ENCODE measurements at places on chromosomes 2 and 18.

DNA sequence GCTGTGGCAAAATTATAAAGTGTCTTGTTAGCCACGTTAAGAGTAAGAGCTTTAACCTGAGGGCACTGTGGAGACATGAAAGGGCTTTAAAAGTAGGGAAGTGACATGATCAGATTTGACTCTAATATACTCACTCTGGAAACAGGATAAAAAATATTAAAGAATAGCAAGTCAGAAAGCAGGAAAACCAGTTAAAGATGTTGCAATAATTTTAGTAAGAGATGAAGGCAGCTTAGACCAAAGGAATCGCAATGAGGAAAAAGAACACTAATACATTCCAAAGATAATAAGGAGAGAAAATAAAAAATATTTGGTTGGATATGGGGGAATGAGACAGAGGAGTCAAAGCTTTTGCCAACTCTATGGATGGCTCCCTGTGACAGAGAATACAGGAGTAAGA is 183.8 kb downstream of the DYM start:
- no peak for DNase-seq

DNA sequence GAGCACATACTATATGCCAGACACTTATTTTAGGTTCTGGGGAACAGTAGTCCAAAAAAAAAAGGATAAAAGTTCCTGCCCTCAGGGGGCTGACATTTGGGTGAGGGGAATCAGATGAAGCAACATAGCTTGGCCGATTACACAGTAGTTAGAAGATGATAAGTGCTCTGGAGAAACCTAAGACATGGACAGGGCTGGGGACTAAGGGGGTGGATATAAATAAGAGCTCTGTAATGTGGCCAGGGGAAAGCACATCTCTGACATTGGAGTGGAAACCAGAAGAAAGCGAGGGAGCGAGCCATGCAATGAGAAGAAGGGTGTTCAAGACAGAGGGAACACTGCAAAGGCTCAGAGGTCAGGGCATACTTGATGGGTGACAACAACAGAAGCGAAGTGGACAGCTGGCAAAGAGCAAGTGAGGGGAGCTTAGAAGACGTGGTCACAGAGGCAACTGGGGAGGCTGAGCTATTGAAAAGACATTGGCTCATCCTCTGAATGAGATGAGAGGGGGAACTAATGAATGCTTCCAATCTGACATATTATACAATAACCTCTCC is 11.4 kb downstream of the TMEM182 start:
- DNase-seq: no peak

- no peak for DNase-seq
Observed at GRCh38 chr2:232744963-232745362, 31.4 kb downstream of the KCNJ13 start.

DNA sequence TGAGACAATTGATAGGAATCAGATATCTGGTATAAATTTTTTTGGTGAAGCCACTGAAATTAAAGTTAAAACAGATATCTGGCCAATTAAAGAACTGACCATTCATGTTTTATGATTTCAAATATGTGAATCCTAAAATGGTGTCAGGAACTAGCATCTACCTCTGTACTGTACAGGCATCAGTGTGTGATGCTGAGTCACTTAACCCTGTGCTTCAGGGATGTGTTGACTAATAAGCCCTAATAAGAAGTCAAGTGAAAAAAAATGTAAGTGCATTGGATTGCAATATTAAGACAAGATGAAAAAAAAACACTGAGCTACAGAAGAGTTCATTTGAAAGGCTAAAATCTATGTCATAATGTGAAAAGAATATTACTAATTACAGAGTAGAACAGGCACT is 9.1 kb upstream of the UNC80 start:
- no peak for DNase-seq

- no peak for DNase-seq
Observed at GRCh38 chr2:58951722-58952121, 710.6 kb upstream of the FANCL start.

DNA sequence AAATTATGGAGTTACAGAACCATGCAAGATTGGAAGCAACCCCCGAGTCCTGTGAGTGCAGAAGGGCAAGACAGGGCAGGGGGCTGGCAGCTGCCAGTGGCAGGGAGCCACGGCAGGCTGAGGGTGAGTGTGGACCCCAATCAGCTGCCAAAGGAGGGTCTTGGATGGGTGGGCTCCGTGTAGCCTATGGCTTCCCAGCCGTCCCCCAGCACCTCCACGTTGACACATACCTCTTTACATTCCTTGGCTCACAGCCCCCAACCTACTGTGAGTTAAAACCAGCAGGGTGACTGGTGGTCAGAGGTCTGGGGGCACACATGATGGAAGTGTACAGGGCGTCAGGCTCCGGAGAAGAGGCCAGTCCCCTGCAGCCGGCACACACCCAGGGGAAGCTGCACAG is 60.9 kb upstream of the SALL3 start:
- no peak for DNase-seq

- DNase-seq: no peak
Observed at GRCh38 chr18:2180586-2180985, 390.7 kb downstream of the METTL4 start.

DNA sequence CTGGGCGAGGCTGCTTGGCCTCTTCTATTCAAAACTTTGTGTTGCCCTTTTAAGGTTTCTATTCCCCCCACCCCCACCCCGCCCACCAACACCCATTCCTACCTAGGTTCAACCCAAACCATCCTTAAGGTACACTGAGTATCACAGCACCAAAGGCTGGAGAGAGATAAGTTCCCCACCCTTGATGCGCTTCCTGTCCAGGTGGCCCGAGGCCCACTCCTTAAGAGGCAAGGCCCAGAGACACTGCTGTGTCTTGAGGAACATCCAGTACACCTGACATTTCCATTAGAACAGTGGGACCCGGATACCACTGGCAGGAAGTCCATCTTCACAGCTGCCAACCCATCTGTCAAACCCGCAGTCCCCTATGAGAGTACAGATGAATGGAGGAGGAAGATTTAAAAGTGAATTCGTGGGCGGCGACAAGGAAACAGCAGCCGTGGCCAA is 277 bp upstream of the INPP1 start:
- DNase-seq: no peak

DNA sequence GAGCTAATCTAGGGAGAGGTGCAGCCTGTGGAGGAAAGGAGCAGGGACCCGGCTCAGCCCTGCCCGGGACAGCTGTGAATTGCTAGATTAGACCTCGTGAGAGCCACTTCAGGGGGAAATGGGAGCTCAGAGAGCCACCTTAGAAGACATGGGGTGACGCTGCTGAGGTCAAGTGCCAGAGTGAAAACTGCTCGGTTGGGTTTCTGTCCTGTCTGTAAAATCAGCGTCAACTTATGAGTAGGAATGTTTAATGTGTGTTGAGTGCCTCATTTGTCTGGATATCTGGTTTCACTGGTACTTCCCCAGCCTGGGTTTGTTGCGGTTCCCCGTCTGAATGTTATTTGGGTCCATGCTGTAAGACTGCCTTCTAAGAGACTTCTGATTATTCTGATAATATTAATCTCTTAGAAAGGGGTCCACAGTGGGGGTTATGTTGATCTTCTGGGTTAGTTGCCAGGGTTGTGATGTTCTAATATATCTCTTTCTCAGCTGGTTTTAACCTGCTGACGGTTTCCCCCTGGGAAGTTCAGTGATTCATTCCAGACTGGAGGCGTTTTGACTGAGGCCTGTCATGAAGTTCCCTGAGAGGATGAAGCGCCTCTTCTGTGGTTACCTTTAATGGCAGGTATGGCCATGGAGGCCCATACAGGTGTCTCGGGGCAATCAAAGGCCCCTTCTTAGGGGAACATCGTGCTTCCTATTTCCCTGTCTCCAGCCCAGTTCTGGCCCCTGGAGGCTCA is 175.9 kb downstream of the SH3RF3 start:
- DNase-seq: no peak

GRCh38 chr2:12821656-12822055 is 104.9 kb downstream of the TRIB2 start:
- no peak for DNase-seq

GRCh38 chr2:75241696-75242095 is 42.4 kb upstream of the TACR1 start:
- DNase-seq: no peak

DNA sequence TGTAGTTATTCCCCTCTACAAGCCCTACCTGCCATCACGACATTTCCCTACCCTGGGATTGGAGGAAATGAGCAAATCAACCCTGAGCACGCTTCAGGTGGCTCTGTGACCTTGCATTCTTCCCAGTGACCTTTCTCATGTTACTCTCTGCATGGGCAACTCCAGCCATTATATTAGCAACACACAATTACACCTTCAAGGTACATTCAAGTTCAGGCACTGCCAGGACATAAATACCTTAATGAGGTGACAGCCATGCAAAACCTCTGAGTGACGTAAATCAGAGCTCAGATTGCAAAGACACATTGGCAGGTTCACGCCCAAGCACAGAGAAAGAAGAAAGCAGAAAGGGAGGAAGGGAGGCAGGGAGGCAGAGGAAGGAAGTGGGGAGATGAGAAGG is 68.7 kb upstream of the ALK start:
- DNase-seq: no peak

GRCh38 chr2:4020649-4021048 is 317.3 kb downstream of the DCDC2C start:
- no peak for DNase-seq

- DNase-seq: no peak
Observed at GRCh38 chr2:219433666-219434467, 776 bp upstream of the SPEG start.

GRCh38 chr18:6881034-6881820 is 151.7 kb downstream of the ARHGAP28 start:
- no peak for DNase-seq

- DNase-seq: no peak
Observed at GRCh38 chr2:60053791-60054190, 499.7 kb downstream of the BCL11A start.

GRCh38 chr2:229660391-229660790 is 54.0 kb downstream of the DNER start:
- no peak for DNase-seq

GRCh38 chr2:2026252-2026831 is 282.0 kb upstream of the PXDN start:
- no peak for DNase-seq

- DNase-seq: no peak
Observed at GRCh38 chr2:235206980-235207579, 255.3 kb downstream of the SH3BP4 start.

GRCh38 chr2:114933671-114934241 is 491.3 kb downstream of the DPP10 start:
- no peak for DNase-seq

- no peak for DNase-seq
Observed at GRCh38 chr2:118274841-118275510, 186.7 kb downstream of the INSIG2 start.

GRCh38 chr2:113175042-113175628 is 1.4 kb downstream of the PSD4 start:
- no peak for DNase-seq

- DNase-seq: no peak
Observed at GRCh38 chr2:100390001-100390940, 27.2 kb downstream of the CHST10 start.

DNA sequence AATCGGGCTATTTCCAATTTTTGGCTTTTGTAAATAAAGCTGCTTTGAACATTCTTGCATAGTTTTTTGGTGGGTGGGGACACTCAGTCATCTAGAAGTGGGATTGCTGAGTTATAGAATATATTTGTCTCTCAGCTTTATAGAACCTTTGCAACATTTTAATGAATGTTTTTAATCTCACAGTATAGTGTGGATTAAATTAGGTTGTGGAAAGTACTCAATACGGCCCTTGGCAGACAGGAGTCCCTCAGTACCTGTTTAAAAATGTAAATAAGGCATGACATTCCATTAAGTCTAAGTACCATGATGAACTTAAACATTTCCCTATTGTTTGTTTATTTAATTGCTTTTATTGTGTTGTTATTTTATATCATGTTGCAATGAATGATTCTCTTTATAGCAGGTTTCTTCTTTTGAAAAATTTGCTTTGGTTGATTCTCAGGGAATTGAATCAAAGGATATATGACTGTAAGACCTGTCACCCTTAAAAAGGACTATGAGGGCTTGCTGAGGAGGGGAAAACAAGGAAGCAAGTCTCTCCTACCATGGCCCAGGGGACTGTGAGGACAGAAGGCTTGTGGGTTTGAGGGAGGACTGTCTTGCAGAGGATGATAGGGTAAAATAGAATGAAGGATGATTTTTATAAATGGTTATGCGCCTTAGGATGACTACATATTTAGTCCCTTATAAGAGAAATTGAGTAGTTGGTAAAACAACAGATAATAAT is 165.1 kb downstream of the RPIA start:
- no peak for DNase-seq

DNA sequence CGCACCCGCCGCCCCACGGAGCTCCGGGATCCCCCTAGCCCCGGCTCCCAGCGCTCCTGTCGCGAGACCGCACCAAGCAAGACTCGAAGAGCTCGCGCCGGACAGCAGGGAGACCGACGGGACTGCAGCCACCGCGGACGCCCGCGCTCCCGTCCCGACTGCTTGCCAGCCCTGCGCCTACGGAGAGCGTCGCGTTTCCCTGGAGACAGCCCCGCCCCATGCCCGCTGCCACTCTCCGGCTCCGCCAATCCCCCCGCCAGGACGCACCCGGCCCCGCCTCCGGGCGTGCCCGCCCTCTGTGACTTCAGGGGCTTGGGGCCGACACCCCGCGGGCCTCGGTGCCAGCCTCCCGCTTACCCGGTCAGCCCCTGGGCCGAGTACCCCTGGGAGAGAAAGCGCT is at the start of gene ANKMY1:
ANKMY1 (minus strand) TSS at position 181 of the 400 bp plus-strand sequence. CDS start 653 bp downstream, outside the sequence.
- no peak for DNase-seq

DNA sequence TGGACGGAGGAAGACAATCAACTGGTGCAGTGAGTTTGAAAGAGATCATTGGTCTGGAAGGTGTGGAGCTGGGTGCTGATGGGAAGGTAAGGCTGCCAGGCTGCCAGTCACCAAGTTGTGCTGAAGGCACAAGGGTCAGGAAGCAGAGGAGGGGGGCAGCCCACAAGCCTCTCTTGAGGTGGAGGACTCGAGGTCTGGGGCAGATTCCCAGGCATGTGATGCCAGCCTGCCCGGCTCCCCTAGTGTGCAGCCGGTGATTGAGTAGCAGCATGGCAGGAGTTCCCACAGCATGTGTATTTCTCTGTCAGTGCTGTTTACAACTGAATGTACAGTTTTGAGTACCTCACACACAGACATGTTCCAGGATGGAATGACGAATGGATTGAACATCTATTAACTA is 99.3 kb downstream of the CABLES1 start:
- DNase-seq: no peak

DNA sequence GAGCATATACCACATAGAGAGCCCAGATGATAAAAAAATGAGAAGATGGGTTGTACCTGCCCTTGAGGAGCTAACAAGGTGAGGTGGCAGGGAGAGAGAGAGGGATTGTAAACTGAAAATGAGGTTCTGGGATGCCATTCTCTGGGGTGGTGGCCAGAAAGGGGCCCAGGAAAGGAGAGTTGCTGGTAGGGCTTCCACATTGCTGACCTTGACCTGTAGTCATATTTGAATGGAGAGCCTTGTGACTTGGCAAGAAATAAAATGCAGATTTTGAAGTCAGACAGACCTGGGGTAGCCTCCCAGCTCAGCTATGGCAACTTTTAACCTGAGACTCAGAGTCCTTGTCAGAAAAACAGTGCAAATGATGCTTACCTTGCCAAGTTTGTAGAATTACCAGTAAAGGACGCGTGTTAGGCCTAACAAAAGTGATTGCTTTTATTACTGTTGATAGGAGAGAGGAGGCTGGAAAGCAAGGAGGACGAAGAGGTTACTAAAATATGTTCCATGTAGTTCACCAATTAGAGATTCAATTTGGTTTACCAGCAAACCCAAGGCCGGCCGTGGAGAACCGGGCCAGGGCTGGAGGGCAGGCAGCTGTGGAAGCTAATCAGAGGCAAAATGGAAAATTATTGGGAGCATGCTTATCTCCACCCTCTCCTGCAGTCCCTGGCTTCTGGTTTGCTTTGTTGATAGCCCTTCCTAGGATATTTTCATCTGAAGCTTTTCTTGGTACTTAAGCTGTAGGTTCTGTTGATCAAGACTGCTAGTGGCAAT is 3.9 kb downstream of the NPAS2 start:
- no peak for DNase-seq
